ENCODE measurements at places on chromosomes 1 and 21.

GRCh38 chr21:36065497-36066036 is 4.3 kb upstream of the CBR1 start:
- DNase-seq = peak; percentile 52

DNA sequence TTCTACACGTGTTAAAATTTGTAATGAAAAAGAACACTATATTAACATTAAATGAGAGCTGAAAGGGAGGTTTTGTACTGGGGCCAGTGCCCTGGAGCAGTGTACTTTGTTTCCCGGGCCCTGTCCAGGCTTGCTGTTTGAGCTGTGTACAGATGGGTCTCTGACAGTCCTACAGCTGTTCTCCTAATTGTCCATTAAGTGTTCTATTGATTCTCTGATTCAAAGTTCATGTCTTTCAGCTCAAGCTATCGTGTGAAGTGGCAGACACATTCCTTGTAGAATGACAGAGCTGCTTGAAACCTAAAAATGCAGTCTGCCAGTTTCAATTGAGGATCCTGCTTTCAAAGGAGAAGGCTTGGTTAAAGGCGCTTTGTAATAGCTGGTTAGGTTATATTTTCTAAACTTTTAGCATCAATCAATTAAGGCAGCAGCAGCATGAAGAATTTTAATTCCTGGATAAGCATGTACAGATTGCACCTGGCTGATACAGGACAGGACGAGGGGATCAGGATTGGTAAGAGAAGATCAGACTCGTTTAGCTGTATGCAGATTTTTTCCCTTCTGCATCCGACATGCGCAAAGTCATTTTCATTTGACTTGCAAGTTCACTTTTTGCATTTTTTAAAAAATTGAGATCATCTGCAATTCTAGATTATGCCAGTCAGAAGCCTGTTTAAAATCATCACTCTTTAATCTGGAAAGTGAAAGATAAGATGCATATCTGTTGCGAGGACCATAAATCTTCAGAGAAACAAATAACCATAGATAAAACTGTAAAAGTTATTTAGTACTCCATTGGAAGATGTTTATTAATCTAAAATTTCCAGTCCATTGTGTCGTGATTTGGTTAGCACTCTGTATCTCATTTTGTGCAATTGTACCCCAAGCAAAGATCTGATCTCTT is 98.5 kb downstream of the ATG4C start:
- DNase-seq = no peak

GRCh38 chr1:46686255-46686654 is 14.6 kb downstream of the TEX38 start:
- DNase-seq = no peak

GRCh38 chr1:109468903-109469302 is 2.6 kb downstream of the SYPL2 start:
- no peak for DNase-seq

GRCh38 chr21:15441060-15441493 is 288.7 kb upstream of the USP25 start:
- DNase-seq = no peak

- no peak for DNase-seq
Measured at GRCh38 chr21:35635994-35636393, 424.3 kb downstream of the SETD4 start.

DNA sequence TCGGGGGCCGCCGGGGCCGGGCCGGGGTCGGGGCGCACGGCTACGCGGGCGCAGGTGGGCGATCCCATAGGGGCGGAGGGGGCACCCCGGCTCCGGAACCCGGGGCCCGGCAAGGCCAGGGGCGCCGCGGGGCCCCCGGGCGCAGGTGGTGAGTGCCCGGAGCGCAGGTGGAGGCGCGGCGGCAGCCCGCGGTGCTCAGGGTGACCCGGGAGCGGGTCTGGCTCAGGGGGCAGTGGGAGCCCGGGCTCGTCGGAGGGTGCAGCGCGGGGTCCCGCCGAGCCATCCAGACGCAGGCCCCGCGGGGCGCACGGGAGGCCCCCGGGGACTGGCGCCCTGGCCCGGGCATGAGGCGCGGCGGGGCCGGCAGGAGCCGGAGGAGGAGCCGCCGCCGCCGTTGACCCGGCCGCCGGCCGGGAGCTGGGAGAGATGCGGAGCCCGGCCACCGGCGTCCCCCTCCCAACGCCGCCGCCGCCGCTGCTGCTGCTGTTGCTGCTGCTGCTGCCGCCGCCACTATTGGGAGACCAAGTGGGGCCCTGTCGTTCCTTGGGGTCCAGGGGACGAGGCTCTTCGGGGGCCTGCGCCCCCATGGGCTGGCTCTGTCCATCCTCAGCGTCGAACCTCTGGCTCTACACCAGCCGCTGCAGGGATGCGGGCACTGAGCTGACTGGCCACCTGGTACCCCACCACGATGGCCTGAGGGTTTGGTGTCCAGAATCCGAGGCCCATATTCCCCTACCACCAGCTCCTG is 489 bp downstream of the CELSR2 start:
- DNase-seq = no peak

GRCh38 chr1:16038620-16038912 is 5.0 kb upstream of the CLCNKB start:
- DNase-seq = no peak

DNA sequence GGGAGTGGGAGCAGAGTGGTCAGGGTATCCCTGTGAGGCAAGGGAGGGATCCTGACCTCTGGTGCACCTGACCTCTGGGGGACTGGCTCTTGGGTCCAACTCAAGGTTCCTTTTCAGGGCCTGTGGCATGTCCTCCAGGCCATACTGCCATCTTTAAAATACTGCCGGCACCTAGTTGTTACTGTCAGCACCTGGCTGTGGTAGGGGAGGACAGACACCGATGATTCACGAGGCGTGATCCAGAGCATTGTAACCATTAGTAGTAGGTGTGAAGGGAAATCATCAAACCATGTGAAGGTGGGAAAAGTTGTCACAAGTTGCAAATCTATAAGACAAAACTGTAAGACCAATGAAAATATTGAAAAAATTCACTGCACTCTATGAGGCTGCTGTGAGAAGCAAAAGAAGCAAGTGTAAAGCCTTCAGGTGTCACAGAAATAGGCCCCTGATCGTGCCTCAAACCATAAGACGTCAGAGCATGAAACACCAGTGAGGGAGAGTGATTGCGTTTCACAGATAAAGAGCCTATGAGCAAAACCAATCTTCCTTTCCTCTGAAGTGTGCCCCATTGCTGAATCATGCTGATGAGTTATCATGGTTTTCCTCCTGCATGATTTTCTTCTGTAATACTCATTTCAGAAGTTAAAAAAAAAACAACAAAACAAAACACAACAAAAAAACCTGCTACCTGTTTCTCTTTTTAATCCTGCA is 55.3 kb downstream of the CDC7 start:
- DNase-seq = no peak

- DNase-seq = no peak
Measured at GRCh38 chr21:14438211-14438610, 55.3 kb upstream of the HSPA13 start.

DNA sequence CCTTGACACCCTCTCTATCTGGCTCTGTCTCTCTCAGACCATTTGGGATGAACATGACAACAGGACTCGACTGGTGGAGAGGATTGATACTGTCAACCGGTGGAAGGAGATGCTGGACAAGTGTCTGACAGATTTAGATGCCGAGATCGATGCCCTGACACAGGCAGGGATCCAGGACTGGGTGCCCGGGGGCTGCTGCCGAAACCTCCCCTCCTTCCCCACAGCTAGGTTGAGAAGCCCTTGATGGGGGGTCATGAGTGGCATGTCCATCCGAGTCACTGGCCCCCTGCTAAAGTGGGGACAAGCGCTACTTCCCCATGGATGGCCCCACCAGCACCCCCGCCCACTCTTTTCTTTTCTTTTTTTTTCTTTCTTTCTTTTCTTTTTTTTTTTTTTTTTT is 1.2 kb downstream of the TEKT2 start:
- no peak for DNase-seq

DNA sequence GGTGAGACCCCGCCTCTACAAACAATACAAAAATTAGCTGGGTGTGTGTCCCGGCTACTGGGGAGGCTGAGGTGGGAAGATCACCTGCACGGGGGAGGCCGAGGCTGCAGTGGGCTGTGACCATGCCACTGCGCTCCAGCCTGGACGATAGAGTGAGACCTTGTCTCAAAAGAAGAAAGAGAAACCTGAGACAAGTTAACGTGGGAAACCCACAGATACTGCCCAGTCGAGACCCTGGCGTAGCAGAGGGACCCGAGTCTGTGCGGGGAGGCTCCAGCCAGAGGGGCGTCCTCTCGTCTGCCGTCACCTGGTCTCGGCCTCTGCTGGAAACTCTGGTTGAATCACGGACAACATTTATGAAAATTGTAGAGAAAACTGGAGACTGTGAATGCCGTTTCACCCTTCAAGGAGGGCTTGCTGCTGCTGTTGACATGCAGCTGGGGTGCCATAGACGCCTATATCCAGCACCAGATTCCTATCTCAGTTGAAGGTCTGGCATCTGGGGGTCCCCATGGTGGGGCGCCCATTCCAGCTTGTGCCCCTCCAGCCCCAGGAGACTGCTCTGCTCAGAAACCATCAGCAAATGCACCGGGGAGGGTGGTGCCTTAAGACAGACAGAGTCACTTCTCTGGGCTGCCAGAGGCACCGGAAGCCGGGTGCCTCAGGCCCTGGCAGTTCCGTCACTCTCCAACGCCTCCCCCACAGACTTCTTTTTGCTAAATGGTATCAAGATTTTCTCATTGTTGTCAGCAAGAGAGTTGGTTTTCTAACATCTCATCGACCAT is 13.6 kb upstream of the CDK11B start:
- DNase-seq = no peak

GRCh38 chr1:100178091-100178490 is at the start of gene LRRC39:
TSS of gene LRRC39 (minus strand) at chr1:100178256. CDS start at chr1:100168516, 9,740 bp downstream.
- no peak for DNase-seq

GRCh38 chr1:231357831-231358354 is 19.8 kb downstream of the SPRTN start:
- DNase-seq = no peak

DNA sequence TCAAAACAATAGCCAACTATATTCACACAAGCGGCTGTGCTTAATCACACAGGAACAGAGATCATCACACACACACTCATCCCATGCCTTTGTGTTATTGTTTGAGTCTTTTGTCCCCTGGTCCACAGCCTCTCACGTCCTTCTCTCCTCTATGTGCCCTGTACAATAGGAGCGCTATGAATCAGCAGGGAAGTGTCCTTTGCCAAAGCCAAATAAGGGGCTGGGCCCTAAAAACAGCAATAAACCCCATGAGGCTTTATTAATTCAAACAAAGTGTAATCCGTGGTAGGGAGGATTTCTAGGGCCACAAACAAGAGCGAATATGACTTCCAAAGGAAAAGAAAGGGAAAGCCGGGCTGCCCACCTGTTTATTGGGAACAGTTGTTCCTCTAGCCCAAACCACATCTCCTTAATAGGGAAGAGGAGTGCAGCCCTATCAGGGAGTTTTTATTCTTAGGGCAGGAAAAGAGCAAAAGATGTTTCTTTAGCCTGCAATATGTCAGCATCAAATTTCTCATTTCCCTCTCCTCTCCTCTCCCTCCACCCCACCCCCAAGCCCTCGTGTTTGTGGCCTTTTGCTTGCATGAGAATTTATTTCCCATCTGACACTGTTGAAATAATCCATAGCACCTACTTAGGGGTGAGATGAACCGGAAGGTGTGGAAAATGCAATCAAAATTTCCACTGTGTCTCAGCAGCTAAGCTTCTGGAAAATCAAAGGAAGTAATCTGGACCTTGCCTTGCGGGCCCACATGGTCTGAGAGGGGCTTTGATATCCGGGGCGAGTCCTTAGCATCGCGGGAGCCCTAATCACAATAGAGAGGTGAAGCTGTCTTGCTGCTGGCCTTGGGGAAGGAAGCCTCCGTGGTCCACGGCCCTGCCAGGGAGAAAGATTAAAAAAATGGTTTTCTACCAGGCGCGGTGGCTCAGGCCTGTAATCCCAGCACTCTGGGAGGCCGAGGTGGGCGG is 45.3 kb upstream of the ITPKB start:
- DNase-seq = no peak

GRCh38 chr1:165364568-165365133 is 8.1 kb upstream of the LMX1A start:
- no peak for DNase-seq

DNA sequence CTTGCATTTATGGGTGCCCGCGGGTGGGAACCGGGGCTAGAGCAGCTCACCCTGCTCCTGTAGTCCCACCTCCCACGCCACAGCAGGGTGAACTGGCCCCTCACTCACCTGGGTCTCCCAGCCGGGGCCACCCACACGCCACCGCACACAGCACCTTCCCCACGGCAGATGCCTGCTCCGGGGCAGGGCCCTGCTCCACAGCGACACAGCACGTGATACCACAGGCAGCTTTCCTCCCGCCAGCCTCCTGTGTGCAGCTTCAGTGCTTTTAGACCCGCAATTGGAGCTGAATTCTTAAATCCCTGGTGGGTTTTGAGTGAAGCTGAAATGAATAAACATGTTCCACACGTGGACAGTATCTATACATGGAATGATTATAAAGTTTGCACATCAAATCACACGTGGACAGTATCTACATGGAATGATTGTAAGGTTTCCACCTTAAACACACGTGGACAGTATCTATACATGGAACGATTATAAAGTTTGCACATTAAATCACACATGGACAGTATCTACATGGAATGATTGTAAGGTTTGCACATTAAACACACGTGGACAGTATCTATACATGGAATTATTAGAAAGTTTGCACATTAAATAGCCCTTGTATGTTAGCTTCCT is 93.1 kb upstream of the COL6A1 start:
- DNase-seq = no peak

DNA sequence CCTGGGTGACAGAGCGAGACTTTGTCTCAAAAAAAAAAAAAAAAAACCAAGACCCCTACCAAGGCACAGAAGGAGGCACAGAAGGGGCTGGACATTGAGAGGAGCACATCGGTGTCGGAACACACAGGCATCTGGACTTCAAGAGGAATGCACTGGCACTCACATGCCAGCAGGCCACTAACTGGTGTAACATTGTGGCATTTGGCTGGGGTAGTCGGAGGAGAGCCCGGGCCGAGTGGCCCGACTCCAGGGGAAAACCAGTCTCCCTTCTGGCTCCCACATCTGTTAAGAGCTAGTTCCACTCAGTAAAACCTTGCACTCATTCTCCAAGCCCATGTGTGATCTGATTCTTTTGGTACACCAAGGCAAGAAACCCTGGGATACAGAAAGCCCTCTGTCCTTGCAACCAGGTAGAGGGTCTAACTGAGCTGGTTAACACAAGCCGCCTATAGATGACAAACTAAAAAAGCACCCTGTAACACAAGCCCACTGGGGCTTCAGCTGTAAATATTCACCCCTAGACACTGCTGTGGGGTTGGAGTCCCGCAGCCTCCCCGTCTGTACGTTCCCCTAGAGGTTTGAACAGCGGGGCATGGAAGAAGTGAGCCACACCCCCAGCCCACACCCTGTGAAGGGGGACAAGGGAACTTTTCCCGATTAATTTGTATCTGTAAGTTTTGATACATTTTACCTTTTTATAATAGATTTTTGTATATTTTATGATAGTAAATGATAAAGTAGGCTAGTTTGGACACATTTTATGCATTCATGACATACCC is 17.2 kb upstream of the AKIRIN1 start:
- DNase-seq = no peak

DNA sequence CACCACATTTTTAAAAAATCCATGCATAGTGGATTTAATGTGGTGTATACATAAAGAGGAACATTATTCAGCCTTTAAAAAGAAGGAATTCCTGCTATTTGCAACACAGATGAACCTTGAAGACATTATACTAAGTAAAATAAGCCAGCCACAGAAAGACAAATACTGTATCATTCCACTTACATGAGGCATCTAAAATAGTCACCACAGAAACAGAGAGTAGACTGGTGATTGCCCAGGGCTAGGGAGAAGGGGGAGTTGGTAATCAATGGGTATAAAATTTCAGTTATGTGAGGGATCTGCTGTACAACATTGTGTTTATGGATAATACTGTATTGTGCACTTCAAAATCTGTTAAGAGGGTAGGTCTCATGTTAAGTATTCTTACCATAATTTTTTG is 10.0 kb downstream of the FAM163A start:
- no peak for DNase-seq

- DNase-seq = no peak
Measured at GRCh38 chr1:31273619-31274018, 23.0 kb downstream of the SNRNP40 start.

All from colonic mucosa (tissue), 4 donors.